ENCODE measurements at places on chromosomes 2 and 18.

DNA sequence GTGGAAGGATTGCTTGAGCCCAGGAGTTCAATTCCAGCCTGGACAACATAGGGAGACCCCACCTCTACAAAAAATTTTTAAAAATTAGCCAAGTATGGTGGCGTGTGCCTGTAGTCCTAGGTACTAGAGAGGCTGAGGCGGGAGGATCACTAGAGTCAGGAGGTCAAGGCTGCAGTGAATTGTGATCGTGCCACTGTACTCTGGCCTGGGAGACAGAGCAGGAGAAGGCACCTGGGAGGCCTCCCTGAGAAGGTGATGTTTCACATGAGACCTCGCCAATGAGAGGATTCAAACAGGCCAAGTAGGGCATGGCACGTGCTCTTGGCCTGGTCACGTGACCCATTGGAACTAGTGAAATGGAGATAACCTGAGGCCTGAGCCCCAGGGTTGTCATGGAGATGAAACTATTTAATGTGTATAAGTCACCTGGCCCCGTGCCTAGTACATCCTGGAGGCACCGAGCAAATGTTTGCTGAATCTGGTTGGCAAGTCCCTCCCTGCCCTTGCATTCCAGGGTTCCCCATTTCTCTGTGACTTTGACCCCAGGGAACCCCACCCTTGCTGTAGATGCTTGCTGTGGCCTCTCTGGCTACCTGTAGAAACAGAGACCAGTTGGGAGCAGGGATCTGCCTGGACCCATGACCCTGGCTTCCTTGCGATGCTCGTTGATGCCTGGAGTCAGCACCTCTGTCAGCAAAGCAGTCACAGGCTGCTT lies 26.1 kb upstream of the ROCK2 start:
- DNase-seq: no peak

DNA sequence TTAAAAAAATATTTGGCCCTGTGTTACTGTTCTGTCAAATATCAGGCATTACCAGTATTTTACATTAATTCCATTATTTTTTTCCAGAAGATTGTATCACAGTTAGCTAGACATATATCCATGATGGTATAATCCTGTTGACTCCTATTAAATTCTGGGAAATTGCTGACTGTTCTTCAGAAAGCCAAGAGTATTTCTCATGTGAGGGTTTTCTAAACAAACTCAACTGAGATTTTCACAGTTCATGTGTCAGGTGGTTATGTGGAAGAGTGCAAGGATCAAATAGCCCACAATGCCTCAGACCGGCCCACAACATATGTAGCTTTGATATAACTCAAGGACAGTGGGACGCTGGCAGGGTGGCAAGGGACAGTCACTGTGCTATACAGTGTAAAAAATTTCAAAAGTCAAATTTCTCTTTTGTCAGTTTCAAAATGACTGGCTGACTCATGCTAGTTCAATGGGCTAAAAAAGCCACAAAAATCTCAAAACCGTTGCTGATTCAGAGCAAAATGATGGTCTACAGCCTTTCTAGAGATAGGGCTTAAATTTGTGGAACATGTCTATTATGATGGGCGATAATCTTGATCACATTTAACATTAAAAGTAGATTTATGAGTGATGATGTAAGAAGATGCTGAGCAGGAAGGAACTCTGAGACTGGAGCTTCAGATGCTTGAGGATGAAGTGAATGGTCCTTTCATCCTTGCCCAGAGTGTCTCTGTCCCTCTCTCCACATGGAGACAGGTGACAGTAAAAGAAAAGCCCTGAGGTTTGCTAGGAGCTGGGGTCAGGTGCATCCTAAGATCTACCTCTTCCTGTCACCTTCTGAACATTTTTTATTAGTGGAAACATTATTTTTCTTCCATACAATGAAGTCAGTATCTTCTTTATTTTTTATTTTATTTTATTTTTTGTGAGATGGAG lies 175.8 kb upstream of the PIEZO2 start:
- no peak for DNase-seq

DNA sequence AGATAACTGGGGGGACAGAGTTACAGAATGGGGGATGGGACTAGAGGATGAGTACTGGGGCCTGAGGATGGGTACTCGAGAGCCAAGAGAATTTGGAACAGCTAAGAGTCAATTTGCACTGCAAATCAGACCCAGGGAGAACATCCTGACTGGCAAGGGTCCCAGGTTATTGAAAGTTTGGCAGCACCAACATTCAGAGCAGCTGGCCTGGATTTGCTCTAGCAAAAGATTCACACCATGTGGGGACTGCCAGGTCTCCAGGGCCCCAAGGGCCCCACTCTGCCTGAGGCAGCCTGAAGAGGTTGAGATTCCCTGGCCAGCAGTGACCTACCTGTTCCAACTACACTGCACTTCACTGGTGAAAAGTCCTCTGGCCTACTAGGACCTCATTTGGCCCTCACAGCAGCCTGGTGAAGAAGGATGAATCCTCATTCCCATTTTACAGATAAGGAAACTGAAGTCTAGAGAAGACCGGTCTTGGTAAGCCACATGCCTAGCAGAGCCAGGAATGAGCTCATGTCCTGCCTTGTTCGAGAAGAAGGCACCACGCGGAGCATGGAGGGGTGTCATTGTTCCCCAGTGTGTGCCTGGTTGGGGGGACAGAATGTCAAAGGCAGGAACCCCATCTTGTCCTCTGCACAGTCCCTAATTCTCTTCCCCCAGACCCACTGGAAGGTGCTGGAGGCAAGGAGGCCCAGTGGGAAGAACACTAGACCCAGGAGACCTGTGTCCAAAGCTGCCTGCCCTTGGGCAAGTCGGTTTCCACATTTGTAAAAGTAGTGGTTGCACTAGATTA lies 258.6 kb downstream of the TNS1 start:
- no peak for DNase-seq

GRCh38 chr2:219309278-219309677 lies at the start of gene PTPRN:
Gene PTPRN, minus strand, starts transcription at chr2:219309401. Its CDS starts 69 bp downstream, at chr2:219309332.
- no peak for DNase-seq

DNA sequence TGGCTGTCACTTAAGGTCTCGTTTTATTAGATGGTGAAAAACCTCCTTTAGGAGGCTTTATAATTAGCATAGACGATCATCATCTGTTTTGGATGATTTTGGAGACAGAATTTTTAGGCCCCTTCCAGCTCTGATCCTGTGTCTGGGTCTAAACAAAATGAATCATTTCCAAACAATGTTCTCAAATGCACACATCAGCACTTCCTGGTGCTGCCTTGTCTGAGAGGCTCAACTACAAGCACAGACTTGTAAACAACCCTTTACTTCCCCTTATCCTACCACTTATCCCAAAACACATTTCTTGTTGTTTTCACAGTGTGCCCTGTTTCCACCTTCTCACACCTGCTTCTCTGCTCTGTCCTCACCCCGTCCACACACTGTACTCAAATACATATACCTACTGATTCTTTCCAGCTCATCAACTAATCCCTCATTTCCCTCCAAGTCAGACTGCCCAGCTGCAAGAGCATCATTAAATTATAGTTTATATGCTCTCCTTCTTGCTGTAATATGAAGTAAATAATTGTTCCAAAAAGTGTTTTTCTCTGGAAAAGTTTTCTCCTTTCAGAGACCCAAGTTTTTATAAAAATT lies 71.2 kb upstream of the COL3A1 start:
- DNase-seq: no peak

DNA sequence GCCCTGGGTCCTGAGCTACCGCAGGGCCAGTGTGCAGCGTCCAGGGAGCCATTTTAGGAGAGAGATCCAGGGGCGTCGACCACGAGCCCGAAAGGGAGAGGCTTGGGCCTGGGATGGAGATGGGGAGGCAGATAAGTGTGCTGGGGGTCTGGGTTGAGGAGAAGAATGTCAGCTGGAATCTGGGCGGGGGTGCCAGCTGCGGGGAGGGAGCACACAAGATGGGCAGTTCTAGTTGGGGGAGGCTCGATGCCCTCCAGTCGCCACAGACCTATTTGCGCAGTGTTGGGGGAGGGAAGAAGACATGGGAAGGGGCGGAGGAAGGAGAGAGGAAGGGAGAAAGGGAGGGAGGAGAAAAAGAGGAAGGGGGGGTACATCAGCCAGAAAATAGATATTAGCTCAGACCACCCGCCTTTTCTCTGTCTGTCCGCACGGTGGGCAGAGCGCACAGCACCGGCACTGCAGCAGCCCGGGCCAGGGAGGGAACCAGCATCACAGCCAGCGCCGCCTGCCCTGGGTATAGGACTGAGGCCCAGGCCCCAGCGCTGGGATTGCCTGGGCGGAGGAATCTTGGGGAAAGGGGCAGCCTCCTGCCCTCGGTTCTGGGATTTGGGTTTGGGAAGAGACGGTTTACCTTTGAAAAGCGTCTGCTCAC lies 1.9 kb upstream of the HOXD11 start:
- no peak for DNase-seq

DNA sequence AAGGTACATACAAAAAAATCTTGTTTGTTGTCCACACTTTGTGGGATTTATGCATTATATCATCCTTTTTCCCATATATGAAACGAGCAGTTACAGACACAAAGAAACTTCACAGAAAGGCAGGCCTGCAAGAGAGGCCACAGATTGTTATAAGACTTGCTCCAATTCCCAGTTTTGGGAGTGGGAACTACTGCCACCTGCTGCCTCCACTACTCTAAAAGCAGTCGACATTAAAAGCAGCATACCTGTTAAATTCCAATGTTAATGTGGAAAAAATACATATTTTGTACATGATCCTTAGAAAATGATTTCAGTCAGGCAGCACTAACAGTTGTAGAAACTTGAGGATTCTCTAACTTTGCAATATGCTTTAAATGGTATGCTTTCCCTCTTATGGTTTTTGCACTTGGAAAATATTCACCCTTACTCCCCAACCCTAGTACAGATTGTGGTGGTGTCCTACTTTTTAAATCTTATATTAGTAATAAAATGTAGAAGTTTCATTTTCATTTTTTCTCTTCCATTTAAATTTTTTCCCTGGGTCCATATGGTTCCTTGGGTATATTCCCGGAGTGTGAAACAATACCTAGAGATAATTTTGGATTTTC lies 37.9 kb downstream of the SLC38A11 start:
- no peak for DNase-seq

GRCh38 chr18:35458271-35458670 lies 39.5 kb downstream of the INO80C start:
- DNase-seq: no peak

DNA sequence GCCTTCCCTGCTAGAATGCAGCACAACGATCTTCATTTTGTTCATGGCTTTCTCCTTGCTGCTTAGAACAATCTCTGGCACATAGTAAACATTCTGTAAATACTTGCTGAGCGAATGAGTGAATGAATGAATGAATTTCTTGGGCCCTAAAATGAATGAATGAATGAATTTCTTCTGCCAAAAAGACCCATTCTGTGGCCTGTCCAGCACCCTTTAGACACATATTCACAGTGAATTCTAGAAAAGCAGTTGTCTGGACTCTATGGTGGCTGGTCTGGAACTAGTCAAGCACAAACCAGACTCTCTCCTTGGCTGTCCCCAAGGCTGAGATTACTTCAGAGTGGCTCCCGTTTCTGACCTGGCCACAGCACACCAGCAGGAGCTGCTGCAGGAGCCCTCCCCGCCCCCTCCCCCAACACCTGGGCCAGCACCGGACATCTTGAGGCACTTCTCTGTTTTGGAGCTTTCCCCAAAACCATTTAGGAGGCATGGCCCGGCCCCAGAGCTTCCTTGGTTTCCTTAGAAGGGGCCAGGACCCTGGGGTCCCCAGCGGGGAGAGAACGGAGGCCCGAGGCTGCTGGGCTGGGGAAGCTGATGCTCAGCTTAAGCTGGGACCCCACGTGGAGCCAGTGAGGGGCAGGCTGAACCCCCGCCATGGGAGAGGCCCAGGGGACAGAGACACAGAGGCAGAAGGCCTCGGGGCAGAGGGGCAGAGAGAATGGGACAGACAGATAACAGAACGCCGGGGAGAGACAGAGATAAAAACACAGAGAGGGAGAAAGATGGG lies 159.0 kb downstream of the ZFP36L2 start:
- DNase-seq: peak; percentile 1

DNA sequence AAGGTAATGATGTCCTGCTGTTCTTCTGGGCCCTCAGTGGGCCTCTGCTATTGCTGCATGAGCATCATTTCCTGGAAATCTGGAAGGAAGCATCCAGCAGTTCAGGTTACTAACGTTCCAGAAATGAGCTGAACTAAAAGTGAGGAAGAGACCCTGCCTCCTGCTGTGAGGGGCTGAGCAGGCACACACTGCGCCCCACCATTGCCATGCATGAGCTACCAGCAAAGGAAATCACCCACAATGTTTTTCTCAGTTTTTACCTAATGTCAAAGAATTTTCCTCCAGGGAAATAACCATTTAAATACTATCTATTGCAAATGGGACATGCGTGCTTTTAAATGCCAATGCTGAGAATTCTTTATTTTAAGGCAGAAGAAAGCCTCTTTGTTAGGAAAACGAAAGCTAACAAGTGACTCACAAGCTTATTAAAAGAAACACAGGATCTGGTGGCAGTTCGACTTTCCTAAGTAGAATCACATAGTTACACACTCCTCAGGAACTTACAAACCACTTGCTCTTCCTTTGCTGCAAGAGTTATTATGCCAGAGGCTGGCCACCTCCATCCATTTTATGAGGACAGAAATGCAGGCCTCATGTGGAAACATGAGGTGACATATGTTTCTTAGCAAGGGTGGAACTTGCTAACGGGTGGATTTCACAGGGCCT lies 152.6 kb upstream of the TTC39C start:
- no peak for DNase-seq

GRCh38 chr2:233250985-233251305 lies 528 bp upstream of the ATG16L1 start:
- DNase-seq: no peak

- no peak for DNase-seq
Observed at GRCh38 chr2:237509151-237509550, 22.1 kb downstream of the MLPH start.

DNA sequence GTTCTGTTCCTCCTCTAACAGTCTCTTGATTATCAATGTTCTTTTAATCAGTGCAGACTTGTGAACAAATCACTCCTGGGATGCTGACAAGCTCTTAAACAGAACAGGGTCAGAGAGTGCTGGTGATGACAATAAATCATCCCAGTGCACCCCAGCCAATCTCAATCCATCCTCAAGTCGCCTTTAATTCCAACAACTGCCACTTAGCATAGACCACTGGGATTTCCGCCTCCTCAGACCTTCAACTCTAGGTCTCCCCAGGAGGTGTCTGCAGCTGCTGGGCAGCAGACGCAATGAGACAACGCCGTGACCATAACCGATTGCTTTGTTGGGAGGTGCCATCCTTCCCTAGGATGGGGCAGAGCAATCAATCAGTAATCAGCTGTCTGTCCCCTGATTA lies 184.2 kb upstream of the ACAA2 start:
- no peak for DNase-seq

- no peak for DNase-seq
Observed at GRCh38 chr2:212935752-212936151, 215.7 kb downstream of the IKZF2 start.

- no peak for DNase-seq
Observed at GRCh38 chr18:13438507-13439056, 220.0 kb downstream of the LDLRAD4 start.

Data from right kidney (tissue), 9 donors.